NCI-H2107 (cell line): ENCODE measurements at places on chromosomes 16 and 17.

DNA sequence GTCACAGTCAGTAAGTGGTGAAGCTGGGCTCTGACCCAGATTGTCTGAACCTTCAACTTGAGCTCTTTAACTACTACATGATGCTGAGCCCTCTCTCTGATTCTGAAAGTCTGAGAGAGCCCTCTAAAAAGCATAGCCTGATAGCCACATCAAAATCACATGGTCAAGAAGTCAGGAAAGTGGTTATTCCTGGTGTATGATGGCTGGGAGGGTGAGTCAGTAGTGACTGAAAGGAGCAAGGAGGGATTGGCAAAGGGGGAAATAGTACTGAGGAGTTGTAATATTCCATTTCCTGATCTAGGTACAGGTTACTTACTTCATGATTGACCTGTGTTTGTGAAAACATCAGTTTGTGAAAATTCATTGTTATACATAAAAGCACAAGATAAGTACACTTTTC is 89.1 kb downstream of the SSH2 start:
- no peak for DNase-seq

- no peak for DNase-seq
These were observed 53.2 kb downstream of the MSI2 start for GRCh38 chr17:57309479-57309878.

GRCh38 chr17:61205931-61206330 is 193.7 kb upstream of the TBX2 start:
- no peak for DNase-seq

- no peak for DNase-seq
These were observed 29.0 kb downstream of the HELZ start for GRCh38 chr17:67215991-67216421.

DNA sequence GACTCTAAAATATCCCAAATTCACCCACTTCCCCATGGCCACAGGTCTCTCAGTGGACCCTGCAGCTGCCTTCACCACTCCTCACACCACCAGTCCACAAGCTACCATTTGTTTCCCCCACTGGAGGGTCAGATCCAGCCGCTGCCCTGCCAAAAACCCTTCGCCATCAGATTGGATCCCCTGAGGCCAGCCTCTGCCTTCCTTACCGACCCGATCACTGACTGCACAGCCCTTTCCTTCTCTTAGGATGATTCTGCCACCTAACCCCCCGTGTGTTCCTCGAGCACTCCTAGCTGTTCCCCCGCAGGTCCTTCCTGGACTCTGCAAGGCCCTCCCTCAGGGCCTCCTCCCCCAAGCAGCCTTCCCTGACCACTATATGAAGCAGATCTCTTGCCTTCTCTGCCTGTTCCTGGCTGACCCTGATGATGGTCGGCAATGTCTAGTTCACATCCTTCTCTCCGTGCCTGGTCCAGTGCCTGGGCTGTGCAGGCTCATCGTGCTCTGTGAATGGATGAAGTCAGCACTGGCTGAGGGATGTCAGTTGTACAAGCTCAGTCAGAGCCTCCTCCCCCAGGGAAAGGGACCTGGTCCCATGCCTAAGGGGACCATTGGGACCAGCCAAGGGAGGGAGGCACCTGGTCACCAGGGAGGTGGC is 46.0 kb downstream of the CPNE2 start:
- no peak for DNase-seq

- DNase-seq: no peak
These were observed 8.5 kb downstream of the ELMO3 start for GRCh38 chr16:67207249-67208091.

GRCh38 chr17:71176331-71176730 is 944.5 kb upstream of the SOX9 start:
- DNase-seq: no peak

- DNase-seq: no peak
These were observed 4.0 kb downstream of the STXBP4 start for GRCh38 chr17:54972406-54973138.

GRCh38 chr17:76848670-76849069 is 19.5 kb upstream of the MGAT5B start:
- no peak for DNase-seq

DNA sequence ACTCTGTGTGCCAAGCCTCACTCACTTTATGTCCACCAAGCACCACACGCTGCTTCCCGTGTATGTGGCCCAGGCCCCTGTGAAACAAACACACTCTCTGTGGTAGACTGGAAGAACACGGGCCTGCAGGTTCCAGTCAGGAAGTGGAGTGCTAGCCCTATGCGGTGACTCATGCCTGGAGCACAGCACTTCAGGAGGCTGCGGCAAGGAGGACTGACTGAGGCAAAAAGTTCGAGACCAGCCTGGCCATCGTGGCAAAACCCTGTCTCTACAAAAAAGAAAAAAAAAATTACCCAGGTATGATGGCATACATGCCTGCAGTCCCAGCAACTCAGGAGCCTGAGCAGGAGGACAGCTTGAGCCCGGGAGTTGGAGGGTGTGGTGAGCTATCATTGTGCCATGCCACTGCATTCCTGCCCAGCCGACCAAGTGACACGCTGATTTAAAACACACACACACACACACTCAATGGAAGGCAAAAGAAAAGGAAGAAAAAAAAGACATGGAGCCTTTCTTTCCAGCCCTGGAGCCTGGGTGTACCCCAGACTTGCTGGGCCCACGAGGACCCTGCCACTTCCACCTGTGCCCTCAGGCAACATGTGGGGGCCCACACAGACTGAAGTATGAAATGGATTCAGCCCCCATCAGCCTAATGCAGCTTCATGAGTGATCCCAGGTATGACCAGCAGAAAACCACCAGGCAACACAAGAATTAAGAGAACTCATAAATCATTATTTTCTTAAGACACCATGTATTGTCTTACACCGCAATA is 126.6 kb downstream of the ANKRD11 start:
- DNase-seq: no peak

DNA sequence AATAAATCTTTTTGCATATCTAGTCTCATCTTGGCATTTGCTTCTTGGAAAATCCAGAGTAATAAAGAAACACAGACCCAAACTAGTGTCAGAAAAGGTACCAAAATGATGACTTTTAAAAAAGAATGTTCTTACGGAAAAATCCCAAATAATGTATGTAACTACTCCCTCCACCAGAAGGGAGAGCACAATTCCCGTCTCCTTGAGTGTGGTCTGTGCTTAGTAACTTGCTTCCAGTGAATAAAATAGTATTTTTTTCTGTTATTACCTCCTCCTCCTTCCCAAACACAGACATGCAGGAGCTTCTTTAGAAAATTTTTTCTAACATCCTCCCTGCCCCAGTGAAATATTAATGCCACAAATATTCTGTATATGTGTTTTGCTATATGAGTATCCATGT is 358.1 kb downstream of the ZFHX3 start:
- DNase-seq: no peak

DNA sequence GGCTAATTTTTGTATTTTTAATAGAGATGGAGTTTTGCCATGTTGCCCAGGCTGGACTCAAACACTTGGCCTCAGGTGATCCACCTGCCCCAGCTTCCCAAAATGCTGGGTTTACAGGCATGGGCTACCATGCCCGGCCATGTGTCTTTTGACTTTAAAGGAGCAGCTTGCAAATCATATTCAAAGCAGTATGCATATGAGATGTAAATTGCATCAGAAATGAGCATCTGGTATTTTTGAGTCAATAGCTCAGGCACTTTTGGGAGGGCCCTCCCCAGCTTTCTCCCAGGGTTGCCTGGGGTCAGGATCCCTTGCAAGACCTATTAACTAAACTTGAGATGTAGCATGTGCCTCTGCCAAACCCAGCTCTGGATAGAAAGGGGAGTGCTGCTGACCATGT is 21.5 kb downstream of the EPOP start:
- no peak for DNase-seq

DNA sequence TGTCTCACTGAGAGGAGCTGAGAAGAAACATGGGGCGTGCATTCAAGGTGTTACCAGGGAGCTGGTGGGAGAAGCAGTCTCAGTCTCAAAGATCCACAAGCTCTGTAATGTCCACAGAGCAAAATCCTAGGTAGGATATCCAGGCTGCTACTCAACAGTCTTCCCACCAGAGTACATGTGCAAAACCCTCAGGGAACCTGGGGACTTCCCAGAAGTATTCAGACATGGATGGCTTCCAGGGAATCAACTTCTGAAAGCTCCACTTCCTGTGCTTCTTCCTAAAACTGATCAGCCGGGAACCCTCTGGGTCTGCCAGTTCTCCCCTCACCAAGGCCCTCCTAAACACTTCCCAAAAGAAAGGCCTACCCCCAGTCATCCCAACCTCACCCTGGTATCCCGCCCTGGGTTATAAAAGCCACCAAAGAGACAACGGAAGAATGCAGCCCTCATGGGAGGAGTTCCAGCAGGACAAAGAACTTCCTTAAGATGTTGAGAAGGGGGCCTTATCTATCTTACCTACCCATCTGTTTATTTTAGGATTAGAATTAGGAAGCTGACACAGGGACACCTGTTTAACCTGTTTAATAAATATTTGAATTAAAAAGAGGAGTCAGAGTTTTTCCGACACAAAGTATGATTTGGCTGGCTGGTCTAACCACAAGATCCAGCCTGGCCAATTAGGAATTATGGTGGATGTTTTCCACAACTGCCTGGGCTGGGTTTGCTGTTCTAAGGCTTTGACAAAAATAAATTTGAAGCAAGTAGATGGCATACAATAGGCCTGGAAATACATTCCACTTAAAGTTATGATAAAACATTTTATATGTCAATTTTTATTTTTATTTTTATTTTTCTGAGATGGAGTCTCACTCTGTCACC is 37.0 kb downstream of the CUEDC1 start:
- DNase-seq: no peak

DNA sequence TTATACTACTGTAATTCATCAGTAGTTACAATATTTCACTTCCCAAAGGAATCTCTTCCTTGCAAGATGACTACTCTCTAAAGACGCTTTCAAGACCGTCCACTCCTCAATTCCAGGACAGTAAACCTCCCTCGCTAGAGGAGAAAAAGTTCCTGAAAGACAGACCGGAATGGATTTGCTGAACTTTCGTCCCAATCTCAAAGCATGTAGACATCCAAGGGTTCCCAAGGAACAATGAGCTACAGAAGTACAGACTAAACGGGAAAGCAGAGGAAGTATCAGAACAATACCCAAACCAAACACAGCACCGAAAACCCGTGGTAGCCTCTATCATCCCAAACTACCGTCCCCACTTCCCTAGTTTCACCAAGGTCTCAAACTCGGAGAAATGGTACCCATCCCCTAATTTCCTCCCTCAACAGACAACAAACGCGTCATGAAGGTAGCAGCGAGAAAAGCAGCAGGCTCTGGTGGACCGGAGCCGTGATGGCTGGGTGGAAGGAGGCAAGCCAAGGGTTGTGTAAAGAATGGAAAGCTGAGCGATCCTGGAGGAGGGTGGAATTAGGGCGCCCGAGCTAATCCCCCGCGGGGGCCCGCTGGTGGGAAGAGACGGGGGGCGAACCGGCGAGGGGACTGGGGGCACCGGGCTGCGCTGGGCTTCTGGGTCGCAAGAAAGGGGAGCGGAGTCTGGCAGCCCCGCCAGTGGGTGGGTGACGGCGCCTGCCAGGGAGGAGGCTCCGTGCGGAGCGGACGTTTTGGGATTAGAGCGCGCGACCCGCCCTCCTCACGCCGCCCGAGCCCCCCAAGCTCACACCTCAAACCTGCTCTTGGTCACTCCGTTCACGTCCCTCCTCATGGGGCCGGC is 647 bp downstream of the FBXL20 start:
- DNase-seq: no peak

- no peak for DNase-seq
These were observed 57.9 kb downstream of the CMIP start for GRCh38 chr16:81502396-81503070.
